Stimulated activated CD4-positive, alpha-beta T cell treated with anti-CD3 and anti-CD28 coated beads, Interleukin-15, amount 100 ng/mL, for 1 hour (primary cell): ENCODE measurements at places on chromosomes 1 and 21.
A peak's percentile ranks its signal among the peaks of the same experiment; 100 is the strongest.

DNA sequence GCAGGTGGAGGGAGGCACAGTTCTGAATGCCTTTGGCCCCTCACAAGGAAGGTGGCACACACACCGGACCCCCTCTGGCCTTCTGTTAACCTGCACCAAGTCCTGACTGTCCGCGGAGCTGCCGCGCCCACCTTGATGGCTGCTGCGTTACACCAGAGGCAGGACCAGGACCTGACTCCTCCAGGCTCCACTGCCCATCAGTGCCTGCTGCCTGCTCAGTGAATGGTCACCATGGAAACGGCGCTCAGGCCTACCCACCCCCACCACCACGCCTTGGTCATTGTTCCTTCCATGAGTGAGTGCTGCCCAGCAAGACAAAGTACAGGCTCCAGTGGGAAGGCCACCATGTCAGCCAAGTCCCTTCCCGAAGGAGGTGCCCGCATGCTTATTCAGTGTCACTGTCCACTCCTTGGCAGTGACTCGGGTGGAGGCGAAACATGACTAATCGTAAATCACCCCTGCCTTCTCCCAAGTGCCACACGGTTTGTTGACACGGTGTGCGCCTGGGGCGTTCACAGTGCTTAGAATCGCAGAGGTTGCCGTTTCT, 57.3 kb downstream of the SLC37A1 start:
- DNase-seq = no peak

- DNase-seq = no peak
Measured at GRCh38 chr1:79283451-79283850, 276.9 kb upstream of the ADGRL4 start.

DNA sequence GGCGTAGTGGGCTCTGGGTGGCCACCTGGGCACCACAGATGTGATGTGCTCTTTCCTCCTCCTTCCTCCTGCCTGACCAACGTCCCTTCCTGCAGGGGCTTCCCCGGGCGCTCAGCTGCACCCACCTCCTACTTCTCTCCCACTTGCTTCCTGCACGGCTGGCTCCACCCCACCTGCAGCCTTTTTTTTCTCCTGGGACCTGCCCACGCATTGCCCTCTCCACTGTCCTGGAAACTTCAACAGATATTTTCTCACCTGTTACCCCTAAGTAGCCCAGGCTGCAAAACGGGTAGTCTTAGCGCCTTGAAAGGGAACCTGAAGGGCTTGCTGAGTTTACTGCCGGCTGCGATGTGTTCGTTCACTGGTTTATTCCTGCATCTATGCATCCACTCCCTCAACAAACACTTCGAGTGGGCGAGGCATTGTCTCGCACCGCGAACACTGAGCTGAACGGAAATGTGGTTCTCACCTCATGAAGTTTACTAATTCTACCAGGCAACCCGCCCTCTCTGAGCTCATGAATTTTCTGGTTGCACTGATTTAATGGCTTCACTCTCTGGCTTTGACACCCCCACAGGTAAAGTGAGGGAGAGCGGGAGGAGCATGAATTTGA, 23.6 kb downstream of the ZBTB18 start:
- DNase-seq = peak; percentile 32

DNA sequence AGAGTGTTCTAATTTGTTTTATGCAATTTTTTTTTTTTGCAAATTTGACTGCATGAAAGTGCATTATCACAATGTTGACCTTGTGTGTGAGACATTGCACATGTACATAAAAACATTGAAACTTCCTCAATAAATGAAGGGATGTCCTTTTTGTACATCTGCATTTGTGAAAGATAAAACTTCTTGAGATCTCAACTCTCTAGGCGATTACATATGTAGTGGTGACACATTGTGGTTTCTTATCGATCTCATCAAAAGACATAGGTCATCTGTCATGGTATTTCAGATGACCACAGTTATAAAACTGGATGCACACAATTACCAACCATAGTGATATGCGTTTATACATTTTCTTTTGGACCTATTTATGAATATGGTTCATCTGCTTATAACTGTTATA, 35.6 kb upstream of the C21orf91 start:
- DNase-seq = no peak

DNA sequence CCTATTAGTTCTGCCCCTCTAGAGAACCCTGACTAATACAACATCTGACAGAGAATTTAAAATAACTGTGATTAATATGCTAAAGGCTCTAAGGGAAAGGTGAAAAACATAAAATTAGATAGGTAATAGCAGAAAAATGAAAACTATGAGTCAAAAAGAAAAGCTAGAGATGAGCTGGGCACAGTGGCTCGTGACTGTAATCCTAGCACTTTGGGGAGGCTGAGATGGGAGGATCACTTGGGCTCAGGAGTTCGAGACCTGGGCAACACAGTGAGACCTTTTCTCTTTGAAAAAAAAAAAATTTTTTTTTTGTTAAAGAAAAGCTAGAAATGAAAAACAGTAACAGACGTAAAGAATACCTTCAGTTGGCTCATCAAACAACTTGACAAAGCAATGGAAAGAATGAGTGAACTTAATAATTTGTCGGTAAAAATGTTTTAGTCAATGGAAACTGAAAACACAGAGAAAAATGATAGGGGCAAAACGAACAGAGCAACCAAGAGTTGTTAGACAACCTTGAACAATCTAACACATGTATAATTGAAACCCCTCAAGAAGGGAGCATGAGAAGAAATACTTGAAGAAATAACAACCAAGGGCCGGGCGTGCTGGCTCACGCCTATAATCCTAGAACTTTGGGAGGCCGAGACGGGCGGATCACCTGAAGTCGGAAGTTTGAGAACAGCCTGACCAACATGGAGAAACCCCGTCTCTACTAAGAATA, 132.9 kb upstream of the GFI1 start:
- no peak for DNase-seq

GRCh38 chr1:244384066-244384465, 67.6 kb downstream of the ADSS2 start:
- no peak for DNase-seq

- no peak for DNase-seq
Measured at GRCh38 chr1:165235777-165236291, 120.7 kb downstream of the LMX1A start.

DNA sequence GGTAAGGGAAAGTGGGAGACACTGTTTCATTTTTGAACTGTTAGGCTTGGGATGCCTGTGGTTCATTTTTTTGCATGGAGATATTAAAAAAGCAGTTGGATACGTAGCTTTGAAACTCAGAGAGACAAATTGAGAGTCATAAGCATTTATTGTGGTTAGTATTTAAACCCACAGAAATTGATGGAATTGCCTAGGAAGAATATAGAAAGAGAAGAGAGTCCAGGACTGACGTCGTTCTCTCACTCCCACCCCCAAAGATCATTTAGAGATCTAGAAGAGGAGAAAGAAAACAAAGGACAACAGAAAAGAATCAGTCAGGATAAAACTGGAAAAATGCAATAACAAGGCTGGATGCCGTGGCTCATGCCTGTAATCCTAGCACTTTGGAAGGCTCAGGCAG, 73.2 kb upstream of the BMP8A start:
- DNase-seq = no peak

DNA sequence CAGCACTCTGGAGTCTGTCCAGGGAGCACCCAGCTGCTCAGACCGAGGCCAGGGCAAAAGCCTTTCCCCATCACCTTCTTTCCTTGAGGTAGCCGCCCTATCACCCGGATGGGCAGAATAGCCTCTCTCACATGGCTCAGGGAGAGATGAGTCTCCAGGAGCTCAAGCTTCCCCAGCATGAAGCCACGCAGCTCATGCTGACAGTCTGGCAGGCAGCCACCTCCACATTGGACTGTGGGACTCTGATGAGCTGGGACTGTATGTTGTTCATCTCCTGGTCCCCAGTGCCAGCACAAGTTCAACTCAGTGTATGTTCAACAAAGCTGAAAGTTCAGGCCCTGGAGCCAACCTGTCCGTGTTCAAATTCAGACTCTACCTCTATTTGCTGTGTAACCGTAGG, 75.2 kb upstream of the ZC3H12A start:
- no peak for DNase-seq

DNA sequence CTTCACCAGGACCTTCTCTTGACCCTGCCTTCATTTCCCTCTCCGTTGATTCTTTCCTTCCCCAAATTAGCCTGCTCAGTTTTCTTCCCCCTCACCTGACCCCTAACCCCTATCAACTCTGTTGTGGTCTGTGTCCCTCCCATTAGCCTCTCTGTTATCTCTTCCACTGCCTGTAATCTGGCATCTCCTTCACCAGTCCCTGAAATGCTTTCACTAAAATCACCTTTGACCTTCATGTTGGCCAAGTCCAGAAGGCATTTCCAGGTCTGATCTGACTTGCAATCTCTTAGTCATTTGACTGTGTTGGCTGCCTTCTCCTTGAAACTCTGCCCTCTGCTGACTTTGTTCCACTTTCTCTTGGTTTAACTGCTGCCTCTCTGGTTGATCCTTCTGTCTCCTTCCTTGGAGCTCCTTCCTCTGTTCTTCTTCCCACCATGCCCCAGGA, 28.2 kb downstream of the ATP8B2 start:
- no peak for DNase-seq

- DNase-seq = no peak
Measured at GRCh38 chr21:44872649-44873355, 688 bp downstream of the PTTG1IP start.

DNA sequence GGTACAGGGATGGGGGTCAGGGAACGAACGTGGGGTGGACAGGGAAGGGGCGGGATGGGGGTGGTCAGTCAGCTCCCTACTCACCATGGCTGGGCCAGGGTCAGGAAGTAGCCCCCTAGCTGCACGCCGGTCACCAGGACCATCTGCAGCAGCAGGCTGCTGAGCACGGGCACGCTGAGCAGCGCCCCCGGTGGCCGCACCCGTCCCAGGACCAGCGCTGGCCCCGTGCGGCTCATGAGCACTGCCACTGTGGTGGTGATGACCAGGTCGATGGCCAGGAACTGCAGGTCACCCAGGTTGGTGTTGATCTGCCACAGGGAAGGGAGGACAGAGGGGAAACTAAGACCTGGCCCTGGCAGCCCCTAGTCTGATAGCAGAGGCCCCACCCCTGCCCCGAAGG, 6.5 kb upstream of the MFAP2 start:
- no peak for DNase-seq

DNA sequence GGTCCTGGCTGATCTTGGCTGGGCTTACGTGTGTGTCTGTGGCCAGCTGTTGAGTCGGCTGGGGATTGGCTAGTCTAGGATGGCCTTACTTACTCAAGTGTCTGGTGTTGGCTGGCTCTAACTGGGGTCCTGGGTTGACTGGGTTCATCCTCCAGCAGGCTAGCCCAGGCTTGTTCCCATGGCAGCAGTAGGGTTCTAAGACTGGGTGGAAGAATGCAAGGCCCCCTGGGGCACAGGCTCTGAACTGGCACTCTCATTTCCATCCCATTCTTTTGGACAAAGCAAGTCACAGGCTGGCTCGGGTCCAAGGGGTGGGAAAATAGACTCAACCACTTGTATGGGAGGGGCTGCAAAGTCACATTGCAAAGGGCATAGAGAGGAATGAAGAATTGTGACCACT, 7.9 kb upstream of the OPRD1 start:
- DNase-seq = no peak

DNA sequence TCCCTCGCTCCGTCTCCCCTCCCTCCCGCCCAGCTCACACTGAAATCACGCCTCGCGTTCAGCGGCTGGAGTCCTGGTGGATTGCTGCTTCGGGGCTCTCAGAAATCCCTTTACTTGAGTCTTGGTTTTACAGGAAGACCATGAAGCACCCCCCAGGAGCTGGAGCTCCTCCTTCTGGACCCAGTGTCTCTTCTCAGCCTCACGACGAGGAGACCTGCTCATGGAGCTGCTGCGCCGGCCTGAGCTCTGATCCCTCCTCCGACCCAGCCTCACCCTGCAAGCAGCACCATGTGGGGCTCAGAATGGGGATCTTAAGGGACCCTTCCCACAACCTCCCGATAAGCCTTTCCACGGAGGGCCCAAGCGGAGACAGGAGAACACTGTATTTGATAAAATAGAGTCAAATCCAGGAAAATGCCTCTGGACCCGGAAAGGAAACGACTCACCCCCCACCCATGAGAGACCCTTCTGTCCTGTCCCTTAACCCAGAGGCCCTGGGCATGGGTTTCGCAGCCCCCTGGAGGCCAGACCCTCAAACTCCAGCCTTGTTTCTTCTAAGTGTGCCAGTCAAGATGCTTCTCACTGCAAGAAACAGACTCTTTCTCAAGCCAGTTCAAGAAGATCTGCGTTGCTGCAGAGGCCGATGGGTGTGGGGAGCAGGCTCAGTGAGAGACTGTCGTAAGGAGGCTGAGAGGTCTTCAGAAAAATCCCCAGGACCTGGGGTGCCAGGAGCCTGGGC, 26.1 kb downstream of the PDE9A start:
- no peak for DNase-seq

- DNase-seq = peak; percentile 91
Measured at GRCh38 chr1:23959461-23960290, at the start of gene PNRC2. PNRC2 (plus strand) TSS chr1:23959828; CDS start chr1:23961458, 1,630 bp downstream.

DNA sequence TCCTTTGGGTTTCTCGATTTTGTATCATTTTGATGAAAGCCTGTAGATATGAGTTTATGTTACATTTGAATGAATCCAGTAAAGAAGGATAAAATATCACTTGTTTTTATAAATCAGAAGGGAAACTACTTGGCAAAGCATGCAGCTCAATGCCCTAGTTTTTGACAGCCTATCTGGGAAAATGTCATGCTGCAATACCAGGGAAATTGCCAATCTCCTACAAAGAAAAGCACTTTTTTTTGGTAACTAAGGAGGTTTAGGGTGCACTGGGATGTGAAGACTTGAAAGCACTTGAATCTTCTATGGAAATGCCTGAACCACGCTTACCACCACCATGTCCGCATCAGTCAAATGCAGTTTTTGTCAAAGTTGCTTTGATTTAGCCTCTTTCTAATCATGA, 446.9 kb upstream of the LRRC7 start:
- no peak for DNase-seq

DNA sequence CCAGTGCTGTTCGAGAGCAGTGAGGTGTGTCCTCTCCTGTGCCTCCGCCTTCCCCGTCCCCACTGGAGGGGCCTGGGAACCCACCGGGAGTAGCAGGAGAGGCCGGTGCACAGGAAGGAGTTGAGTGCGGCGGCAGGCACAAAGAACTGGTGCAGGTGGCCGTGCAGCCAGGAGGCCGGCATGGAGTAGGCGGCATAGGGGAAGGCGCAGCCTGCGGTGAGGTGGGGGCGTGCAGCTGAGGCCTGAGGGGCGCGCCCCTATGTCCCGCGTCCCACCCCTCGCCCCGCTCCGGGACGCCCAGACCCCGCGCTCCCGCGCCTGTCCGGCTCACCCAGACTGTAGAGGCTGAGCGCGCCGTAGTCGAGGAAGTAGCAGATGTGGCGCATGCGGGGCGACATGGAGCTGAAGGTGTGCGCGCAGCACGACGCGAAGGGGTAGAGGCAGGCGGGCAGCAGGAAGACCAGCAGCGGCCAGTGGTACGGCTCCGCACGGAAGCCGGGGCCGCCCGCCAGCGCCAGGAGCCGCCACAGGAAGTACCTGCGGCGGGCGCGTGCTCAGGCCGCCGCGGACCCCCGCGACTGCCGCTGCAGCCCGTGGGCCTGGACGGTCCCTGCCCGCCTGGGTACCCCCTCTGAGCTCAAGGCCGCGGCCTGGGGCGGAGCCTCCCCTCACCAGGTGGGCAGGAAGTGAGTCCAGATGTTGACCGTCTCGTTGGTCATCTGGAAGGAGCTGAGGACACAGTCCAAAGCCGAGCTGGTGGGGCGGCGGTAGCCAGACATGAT, 2.2 kb downstream of the PAQR6 start:
- no peak for DNase-seq

- no peak for DNase-seq
Measured at GRCh38 chr21:22363504-22363903, 1365.3 kb downstream of the NCAM2 start.
